ENCODE measurements at places on chromosomes 3 and 15. TPM values are rescaled to one million over a fixed set of nuclear protein-coding genes. Genes with fewer than 3 reads are reported as not detected.

- H3K4me3 ChIP-seq = no peak overlapping the region
- DNase-seq = no peak
- no peaks in the 10 kb centered on the region for H3K36me3 ChIP-seq
These were observed 70.9 kb downstream of the ANP32A start for GRCh38 chr15:68749793-68750192.

Gene GPR15
- 31.2 TPM for total RNA-seq

Gene TERC
- 15.6 TPM for total RNA-seq

DNA sequence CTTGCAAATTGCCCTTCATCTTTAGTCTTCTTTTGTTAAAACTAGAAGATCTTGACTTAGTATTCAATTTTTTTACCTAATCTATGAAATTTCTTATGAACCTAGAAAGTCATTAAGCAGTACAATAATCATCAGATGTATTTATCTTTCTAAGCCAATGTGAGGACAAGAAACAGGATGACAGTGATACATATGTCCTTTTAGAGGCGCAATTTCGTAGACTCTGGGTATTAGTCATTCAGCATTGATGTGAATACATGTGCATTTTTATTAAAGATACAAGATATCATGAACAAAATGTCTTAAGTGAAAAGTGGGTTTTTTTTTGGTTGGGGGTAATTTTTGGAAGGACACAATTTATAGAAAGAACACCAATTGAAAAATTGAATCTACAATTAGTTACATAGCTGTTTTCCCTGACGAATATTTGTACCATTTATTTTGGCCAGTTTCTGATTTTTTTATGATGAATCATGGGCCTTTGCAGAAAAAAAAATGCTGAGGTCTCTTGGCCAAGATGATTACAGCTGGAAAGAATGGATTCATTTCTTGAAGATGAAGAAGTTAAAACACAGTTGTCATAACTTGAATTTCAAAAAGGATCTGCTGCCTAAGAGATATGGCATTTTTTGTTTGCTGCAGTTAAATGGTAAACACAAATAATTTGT is 48.9 kb upstream of the AGTR1 start:
- no peaks in the 10 kb centered on the region for H3K36me3 ChIP-seq
- no peak overlapping the region for H3K4me3 ChIP-seq
- no peak overlapping the region for H3K27ac ChIP-seq

GRCh38 chr3:179258820-179259219 is 7.9 kb upstream of the KCNMB3 start:
- DNase-seq = no peak
- no peak overlapping the region for H3K4me3 ChIP-seq
- no peaks in the 10 kb centered on the region for H3K27me3 ChIP-seq
- H3K27ac ChIP-seq = no peak overlapping the region

Gene LRRIQ4
- total RNA-seq = not detected

Gene LRRC58
- 23.0 TPM for total RNA-seq

GRCh38 chr3:194952841-194953241 is 267.2 kb downstream of the FAM43A start:
- H3K36me3 ChIP-seq = no peaks in the 10 kb centered on the region
- no peaks in the 10 kb centered on the region for H3K27me3 ChIP-seq
- H3K4me3 ChIP-seq = no peak overlapping the region
- DNase-seq = no peak

- H3K27ac ChIP-seq = no peak overlapping the region
- DNase-seq = peak; percentile 65
- H3K4me3 ChIP-seq = no peak overlapping the region
These were observed 2.0 kb upstream of the SEMA3G start for GRCh38 chr3:52446631-52447511.

- H3K36me3 ChIP-seq = no peaks in the 10 kb centered on the region
- H3K27ac ChIP-seq = no peak overlapping the region
- DNase-seq = no peak
- no peak overlapping the region for H3K4me3 ChIP-seq
These were observed 36.5 kb downstream of the GRIP2 start for GRCh38 chr3:14503706-14504065.

- no peak for DNase-seq
- H3K27me3 ChIP-seq = no peaks in the 10 kb centered on the region
- H3K27ac ChIP-seq = no peak overlapping the region
- H3K4me3 ChIP-seq = no peak overlapping the region
- H3K36me3 ChIP-seq = peaks cover 27% of the 10 kb centered on the region
- H3K4me1 ChIP-seq = peaks cover 10% of the 10 kb centered on the region
These were observed 19.0 kb downstream of the PCYT1A start for GRCh38 chr3:196268284-196269163.

- peaks cover 91% of the 10 kb centered on the region for H3K27me3 ChIP-seq
- no peak overlapping the region for H3K27ac ChIP-seq
- no peaks in the 10 kb centered on the region for H3K36me3 ChIP-seq
- DNase-seq = no peak
These were observed 4.4 kb upstream of the FOXB1 start for GRCh38 chr15:59999612-60000112.

DNA sequence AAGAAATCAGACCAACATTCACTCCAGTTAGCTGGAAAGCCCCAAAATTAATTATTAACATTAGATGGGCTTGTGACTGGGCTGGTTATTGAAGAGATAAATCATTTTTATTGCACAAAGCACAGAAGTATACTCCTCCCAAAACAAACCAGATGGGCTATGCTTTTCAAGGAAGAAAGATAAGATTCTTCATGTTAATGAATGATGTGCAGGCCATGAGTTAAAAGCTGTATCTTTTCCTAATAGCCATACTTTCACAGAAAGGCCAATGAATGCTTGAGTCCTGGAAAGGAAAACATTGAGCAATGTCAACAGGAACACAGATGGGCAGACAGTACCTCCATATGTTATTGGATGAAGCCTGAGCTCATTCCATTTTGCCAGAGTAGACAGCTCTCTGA is 55.4 kb downstream of the OCA2 start:
- H3K27ac ChIP-seq = no peak overlapping the region
- H3K36me3 ChIP-seq = no peaks in the 10 kb centered on the region
- DNase-seq = no peak
- no peaks in the 10 kb centered on the region for H3K4me1 ChIP-seq
- H3K27me3 ChIP-seq = no peaks in the 10 kb centered on the region
- H3K4me3 ChIP-seq = no peak overlapping the region

DNA sequence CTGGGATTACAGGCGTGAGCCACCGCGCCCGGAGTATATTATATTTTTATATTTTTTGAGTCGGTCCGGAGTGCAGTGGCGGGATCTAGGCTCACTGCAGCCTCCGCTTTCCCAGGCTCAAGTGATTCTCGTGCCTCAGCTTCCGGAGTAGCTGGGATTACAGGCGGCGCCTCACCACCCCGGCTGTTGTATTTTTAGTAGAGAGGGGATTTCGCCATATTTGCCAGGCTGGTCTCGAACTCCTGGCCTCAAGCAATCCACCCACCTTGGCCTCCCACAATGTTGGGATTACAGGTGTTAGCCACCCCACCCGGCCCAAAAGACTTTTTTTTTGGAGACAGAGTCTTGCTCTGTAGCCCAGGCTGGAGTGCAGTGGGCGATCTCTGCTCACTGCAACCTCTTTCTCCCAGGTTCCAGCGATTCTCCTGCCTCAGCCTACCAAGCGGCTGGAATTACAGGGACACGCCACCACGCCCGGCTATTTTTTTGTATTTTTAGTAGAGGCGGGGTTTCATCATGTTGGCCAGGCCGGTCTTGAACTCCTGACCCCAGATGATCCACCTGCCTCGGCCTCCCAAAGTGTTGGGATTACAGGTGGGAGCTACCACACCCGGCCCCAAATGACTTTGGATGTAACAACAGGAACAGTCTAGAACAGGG is 1.0 kb downstream of the ZNF589 start:
- peak overlapping the region; percentile 69 for H3K27ac ChIP-seq
- H3K36me3 ChIP-seq = no peaks in the 10 kb centered on the region
- peaks cover 30% of the 10 kb centered on the region for H3K4me1 ChIP-seq
- peak overlapping the region; percentile 99 for H3K4me3 ChIP-seq
- no peaks in the 10 kb centered on the region for H3K27me3 ChIP-seq

- no peak overlapping the region for H3K4me3 ChIP-seq
- no peak for DNase-seq
- no peaks in the 10 kb centered on the region for H3K27me3 ChIP-seq
- no peaks in the 10 kb centered on the region for H3K36me3 ChIP-seq
- no peak overlapping the region for H3K27ac ChIP-seq
These were observed 264.0 kb downstream of the SHQ1 start for GRCh38 chr3:72584262-72584661.

Gene KLHL18
- 26.7 TPM for total RNA-seq

DNA sequence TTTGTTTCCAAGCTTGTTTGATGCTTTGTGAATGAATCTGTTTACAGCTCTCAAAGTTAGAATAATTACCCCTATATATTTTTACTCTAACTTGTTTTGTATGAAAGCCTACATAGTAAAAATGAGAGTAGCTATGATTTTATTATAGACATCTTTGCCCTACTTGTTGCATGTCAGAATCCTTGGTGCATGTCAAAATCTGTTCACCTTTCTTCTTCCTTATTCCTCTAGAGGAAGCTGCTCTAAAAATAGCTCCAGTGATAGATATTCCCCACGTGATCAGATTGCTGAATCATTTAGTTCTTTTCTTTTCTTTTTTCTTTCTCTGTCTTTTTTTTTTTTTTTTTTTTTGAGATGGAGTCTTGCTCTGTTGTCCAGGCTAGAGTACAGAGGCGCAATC is 39.8 kb downstream of the LRRC49 start:
- H3K4me1 ChIP-seq = no peaks in the 10 kb centered on the region
- no peaks in the 10 kb centered on the region for H3K36me3 ChIP-seq
- no peak overlapping the region for H3K27ac ChIP-seq
- H3K4me3 ChIP-seq = no peak overlapping the region
- H3K27me3 ChIP-seq = no peaks in the 10 kb centered on the region

- no peak overlapping the region for H3K4me3 ChIP-seq
- H3K27me3 ChIP-seq = no peaks in the 10 kb centered on the region
- no peaks in the 10 kb centered on the region for H3K4me1 ChIP-seq
- no peaks in the 10 kb centered on the region for H3K36me3 ChIP-seq
- H3K27ac ChIP-seq = no peak overlapping the region
These were observed 11.0 kb downstream of the TMEM45A start for GRCh38 chr3:100503448-100503847.

- no peaks in the 10 kb centered on the region for H3K27me3 ChIP-seq
- no peak for DNase-seq
- H3K4me3 ChIP-seq = no peak overlapping the region
- H3K36me3 ChIP-seq = no peaks in the 10 kb centered on the region
- no peak overlapping the region for H3K27ac ChIP-seq
These were observed 296.7 kb downstream of the CHST2 start for GRCh38 chr3:143416229-143416628.

Gene PLSCR2
- 0.72 TPM for total RNA-seq

- peaks cover 4% of the 10 kb centered on the region for H3K36me3 ChIP-seq
- H3K4me3 ChIP-seq = no peak overlapping the region
- H3K4me1 ChIP-seq = peaks cover 20% of the 10 kb centered on the region
- H3K27ac ChIP-seq = no peak overlapping the region
These were observed 8.5 kb downstream of the GYG1 start for GRCh38 chr3:148999806-149000205.

- no peak overlapping the region for H3K4me3 ChIP-seq
- H3K36me3 ChIP-seq = no peaks in the 10 kb centered on the region
- no peak for DNase-seq
- H3K4me1 ChIP-seq = no peaks in the 10 kb centered on the region
- no peaks in the 10 kb centered on the region for H3K27me3 ChIP-seq
These were observed 1233.1 kb downstream of the OTOL1 start for GRCh38 chr3:162729686-162730085.

DNA sequence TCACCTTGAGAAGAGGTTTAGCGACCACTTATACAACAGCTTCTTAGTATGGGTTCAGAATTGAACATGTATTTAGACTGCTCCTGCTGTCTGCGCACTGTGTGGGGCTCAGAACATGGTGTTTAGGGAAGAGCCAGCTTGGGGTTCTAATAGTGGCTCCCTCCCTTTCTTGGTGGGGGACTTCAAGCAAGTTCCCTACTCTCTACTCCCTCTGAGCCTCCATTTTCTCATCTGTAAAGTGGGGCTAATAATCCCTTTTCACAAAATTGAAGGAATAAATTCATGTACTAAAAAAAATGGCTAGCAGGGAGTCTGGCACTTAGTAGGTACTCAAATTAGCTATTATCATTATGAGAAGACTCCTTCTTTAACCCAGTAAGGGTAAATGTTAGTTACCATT is 97.5 kb upstream of the SPATA12 start:
- no peaks in the 10 kb centered on the region for H3K4me1 ChIP-seq
- H3K27ac ChIP-seq = no peak overlapping the region
- no peak overlapping the region for H3K4me3 ChIP-seq
- no peaks in the 10 kb centered on the region for H3K27me3 ChIP-seq
- H3K36me3 ChIP-seq = no peaks in the 10 kb centered on the region

Data from CD4-positive, alpha-beta memory T cell (primary cell).